ENCODE measurements at places on chromosomes 16 and 17.

DNA sequence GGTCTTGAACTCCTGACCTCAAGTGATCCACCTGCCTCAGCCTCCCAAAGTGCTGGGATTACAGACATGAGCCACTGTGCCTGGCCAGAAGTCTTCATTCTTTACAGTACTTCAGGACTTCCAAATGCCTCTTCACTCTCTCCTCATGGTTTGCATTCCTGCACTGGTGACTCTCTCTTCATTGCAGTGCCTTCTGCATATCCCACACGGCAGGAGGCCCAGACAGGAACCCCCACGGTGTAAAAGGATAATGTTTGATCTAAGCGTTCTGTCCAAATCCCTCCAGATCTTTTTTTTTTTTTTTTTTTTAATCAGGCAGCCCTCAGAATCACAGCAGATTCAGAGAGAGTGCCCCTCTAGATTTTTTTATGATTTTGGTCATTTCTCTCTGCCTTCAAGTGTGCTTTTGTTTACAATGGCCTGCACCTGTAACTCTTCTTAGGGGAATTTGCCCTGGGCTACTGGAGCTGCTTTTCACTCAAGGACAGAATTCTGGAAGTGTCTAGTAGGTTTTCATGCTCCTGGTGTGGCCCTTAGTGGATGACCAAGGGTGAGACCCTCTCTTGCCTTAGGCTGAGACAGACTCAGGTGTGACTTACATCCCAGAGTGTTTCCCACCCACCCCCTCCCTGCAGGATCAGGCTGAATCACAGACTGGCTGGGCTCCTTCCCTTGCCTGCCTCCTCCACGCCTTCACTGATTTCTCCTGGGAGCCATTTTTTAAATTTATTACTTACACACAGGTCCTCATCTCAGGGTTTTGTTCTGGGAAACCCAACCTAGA, 19.8 kb upstream of the NF1 start:
- DNase-seq: no peak

GRCh38 chr16:10624527-10624926, 44.1 kb upstream of the EMP2 start:
- no peak for DNase-seq

- DNase-seq: no peak
These were observed 53.7 kb downstream of the C16orf95 start for GRCh38 chr16:87263418-87264052.

GRCh38 chr16:4814046-4814445, 11.6 kb upstream of the ROGDI start:
- no peak for DNase-seq

GRCh38 chr17:9865586-9865985, 39.5 kb downstream of the RCVRN start:
- DNase-seq: no peak

DNA sequence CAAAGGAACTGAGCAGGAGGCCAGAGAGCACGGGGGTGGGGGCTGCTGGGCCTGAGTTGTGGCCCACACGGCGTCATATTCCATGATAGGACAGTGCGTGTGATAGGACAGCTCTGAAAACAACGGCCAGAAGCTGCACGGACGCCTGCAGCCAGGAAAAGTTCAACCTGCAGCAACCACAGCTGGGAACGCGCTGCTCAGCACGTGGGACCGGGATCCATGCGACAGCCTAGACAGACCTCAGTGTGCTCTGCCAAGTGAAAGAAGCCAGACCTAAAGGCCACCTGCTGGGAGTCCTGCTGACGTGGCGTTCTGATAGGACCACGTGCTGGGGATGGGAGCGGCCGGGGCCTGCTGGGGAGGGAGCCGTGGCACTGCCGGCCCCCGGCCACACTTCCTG, 21.6 kb downstream of the CTU2 start:
- DNase-seq: no peak

- no peak for DNase-seq
These were observed 81.6 kb downstream of the CACNG1 start for GRCh38 chr17:67125924-67126323.

GRCh38 chr17:1100382-1100781, 79.4 kb downstream of the ABR start:
- no peak for DNase-seq

- no peak for DNase-seq
These were observed 17.1 kb downstream of the ITGB4 start for GRCh38 chr17:75738218-75738802.

- DNase-seq: no peak
These were observed 17.5 kb downstream of the UBALD1 start for GRCh38 chr16:4597174-4597573.

DNA sequence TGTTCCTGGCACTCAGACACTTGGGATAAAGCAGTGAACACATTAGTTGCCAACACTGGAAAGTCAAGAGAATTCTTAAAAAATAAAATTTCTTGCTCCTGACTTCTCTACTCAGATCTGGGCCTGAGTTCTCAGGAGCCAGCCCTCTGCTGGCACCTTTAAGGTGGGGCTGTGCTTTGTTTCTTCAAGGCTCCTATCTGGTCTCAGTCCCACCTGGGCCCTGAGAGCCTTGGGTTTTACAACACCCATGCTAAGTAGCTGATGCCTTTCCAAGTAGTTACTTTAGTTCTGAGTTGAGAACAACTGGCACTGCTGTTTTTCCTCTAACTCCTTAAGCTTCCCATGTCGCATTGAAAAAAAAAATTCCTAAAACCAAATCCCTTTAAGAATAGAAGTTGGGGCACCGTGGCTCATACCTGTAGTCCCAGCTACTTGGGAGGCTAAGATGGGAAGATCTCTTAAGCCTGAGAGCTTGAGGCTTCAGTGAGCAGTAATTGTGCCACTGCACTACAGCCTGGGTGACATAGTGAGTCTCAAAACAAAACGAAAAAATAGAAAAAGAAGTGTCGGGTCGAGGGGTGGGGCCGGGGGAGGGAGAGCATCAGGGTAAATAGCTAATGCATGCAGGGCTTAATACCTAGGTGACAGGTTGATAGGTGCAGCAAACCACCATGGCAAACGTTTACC, 16.6 kb downstream of the CHAD start:
- no peak for DNase-seq

- DNase-seq: no peak
These were observed 47.7 kb downstream of the CFDP1 start for GRCh38 chr16:75385507-75386152.

DNA sequence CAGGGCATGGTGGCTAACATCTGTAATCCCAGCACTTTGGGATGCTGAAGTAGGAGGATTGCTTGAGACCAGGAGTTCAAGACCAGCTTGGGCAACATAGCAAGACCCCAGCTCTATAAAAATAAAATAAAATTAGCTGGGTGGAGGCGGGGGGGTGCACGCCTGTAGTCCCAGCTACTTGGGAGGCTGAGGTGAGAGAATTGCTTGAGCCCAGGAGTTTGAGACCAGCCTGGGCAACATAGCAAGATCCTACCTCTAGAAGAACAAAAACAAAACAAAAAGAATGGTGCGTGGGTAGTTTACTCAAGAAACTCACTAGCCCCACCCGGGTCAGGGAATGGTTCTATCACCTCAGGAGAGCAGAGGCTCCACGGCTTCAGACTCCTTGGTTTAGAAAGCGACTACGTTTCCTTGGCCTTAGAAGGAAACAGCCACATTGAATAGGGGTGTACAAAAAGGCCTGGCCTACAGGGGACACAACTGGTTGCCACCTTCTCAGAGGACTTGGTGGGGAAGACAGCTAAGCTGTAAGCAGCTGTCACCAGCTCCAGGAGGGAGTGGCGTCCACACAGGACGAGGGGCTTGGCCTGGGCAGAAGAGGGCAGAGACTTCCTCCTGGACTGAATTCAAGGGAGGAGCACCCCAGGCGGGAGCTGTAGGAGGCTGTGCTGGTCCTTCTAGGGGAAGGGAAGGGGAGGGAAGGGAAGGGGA, 716 bp downstream of the TK1 start:
- DNase-seq: no peak

DNA sequence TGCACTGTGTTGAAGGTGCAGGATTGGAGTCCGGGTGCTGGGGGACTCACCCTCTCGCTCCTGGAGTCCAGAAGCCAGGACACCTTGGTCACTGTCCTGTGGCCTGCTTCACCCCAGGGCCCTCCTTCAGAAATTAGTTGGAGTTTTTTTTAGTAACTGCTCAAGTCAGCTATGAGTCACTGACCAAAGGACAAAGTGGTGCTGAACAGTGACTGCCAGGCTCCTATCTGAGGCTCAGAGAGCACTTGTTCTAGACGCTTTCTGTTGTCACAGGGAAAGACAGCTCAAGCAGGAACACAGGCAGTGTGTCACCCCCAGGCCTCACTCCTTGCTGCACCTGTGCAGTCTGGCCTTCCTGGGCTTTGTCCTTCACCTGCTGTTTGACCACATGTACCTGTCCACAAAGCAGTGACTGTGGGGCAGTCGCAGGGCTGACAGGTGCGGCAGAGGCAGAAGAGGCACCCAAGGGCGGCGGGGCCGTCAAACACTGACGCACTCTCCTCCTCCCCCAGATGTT, 4.1 kb upstream of the FAAP100 start:
- no peak for DNase-seq

GRCh38 chr16:3140603-3141427, 6.0 kb downstream of the ZNF213 start:
- no peak for DNase-seq

DNA sequence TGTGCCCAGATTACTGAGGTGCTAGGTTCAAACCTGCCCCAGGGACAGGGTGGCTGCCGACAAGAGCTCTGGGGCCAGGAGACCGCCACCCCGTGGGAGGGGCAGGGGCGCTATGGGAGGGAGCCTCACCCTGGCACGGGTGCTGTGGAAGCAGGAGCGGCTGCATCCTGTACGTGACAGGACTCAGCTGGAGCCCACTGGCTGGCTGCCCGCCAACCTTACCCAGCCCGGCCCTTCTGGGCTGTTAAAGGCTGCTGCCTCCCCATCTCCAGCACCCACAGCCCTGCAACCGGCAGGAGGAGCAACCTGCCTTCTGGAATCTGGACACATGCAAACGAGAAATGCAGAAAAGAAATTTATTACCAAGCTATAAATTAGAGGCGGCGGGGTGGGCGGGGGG, 11.2 kb downstream of the PAM16 start:
- DNase-seq: no peak

DNA sequence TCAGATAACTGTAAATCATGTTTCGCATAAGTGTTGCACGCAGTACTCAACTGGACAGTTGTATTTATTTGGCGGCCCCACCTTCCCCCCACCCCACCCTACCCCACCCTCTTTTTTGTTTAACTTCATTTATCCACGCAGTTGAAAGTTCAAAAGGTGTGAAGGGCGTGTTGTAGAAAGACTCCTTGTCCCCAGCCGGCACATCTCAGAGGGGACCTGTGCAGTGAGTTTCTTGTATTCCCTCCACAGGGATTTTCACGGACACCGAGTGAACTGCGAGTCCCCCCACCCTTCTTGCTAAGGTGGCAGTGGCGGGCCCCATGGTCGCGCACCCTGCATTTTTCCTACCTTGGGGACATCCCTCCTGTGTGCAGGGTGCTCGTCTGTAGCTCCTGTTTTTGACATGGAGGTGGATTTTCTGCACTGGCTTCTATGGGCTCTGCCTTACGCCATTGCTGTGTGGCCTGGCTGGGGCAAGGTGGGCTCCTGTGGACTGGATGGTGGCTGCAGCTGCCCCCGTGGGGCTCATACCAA, 36.2 kb downstream of the ADCY7 start:
- no peak for DNase-seq

- no peak for DNase-seq
These were observed 72.0 kb upstream of the MARCHF10 start for GRCh38 chr17:62880120-62880519.

DNA sequence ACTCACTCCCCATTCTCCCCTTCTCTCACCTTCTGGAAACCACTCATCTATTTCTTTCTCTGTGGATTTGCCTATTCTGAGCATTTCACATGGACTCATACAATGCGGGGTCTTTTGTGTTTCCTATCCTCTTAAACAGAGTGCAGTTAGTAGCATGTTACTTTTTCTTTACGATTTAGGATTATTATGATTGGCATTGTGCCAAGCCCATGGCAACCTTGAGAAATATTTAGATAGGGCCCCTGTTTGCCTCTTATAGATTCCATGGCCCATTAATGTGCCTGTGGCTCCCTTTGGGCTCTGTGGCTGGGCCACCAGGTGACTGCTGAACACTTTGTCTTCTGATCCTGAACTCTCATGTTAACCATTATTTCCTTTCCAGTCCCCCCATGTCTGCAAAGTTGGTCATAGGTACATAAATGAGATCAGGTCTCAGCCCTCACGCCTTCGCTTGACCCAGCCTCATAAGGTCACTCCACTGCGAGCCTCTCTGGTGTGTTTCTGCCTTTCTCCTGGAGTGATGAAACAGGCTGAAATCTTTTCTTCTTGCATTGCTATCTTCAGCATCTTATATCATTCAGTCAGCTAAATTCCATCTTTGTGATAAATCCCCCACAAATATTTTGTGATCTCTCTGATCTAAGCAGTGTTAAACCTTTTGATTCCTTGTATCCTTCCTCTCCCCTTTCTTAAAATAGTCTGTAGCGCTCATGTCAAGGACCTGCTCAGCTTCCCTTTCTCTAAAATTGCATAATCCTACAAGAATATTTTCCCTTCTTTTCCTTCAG, 44.0 kb downstream of the MYH3 start:
- no peak for DNase-seq

DNA sequence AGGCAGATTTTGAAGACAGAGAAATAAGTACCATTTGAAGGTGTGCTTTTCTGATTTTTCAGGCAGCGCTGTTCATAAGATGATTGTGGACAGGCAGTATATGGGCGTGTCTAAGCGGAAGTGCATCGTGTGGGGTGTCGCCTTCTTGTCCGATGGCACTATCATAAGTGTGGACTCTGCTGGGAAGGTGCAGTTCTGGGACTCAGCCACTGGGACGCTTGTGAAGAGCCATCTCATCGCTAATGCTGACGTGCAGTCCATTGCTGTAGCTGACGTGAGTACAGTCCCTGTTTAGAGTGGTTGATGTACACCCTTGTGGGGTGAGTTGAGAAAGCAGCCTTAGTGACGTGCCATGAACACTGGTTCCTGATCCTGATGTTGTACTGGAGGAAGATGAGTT, 10.7 kb downstream of the UTP4 start:
- no peak for DNase-seq

DNA sequence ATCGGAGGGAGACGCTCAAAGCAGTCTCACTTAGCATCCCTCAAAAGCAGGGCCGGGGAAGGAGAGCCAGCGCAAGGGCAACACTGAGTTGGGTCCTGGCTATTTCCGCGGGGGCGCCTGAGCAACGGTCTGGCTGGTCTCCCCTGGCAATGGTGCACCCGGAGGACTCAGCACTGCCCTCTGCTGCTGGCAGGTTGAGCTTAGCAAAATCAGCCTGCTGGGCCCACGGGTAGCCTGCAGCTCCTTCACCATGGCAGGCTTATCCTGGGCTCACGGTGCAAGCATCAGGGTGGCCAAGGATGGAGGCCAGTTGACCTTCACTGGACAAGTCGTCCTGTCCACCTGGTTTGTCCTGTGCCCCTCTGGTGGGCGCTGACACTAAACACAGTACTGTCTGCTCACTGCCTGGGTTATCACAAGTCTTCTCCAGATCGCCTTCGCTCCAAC, 14.4 kb upstream of the ALDH3A1 start:
- no peak for DNase-seq

DNA sequence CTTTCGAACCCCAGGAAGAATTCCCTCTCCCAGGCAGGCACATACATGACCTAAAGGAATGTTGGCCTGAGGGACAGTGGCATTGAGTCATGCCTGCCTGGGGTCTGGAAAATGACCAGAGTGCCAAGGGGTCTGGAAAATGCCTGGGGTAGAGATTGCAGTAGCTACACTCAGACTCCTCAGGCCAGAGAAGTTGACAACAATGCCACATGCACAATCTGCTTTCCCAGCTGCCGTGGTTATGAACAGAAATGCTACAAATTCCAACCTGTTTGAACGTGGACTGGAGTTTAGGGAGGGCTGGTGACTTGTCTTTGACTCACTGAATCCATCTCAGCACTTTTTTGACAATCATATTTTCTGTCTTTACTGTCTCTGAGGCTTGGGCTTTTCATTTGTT, 250.0 kb downstream of the ABCC12 start:
- DNase-seq: no peak

- no peak for DNase-seq
These were observed at the start of gene MYOCD for GRCh38 chr17:12665263-12666210. Gene MYOCD, plus strand, starts transcription at chr17:12665890. Its CDS starts 299 bp downstream, at chr17:12666189.
